EL (cell line): ENCODE measurements at places on chromosomes 2 and 18.

DNA sequence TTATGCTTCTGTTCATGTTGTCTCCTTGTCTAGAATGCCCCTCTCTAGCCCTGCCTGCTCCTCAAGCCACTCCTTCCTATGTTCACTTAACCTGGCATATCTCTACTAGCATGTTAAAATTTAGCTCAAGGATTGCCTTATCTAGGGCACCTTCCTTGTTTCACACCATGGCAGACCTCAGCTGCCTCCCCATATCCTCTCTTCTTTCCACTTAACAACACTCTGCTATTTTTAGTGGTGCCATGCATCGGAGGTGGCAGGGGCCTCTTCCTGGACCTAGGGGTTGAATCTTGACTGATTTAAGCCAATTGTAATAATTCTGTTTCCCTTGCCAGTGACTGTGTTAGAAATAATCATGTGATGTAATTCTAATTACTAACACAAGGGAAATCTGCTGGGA, 36.9 kb upstream of the FAM98A start:
- DNase-seq, result no peak

- DNase-seq, result no peak
Observed at GRCh38 chr2:134621939-134622705, 96.7 kb downstream of the TMEM163 start.

GRCh38 chr18:848062-848861, 36.2 kb upstream of the YES1 start:
- no peak for DNase-seq

DNA sequence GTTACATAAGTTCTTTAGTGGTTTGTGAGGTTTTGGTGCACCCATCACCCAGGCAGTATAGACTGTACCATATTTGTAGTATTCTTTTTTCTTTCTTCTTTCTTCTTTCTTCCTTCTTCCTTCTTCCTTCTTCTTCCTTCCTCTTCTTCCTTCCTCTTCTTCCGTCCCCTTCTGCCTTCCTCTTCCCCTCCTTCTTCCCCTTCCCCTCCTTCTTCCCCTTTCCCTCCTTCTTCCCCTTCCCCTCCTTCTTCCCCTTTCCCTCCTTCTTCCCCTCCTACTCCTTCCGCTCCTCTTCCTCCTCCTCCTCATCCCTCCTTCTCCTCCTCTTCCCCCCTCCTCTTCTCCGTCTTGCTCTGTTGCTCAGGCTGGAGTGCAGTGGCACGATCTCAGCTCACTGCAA, 41.6 kb downstream of the CAB39 start:
- DNase-seq, result no peak

DNA sequence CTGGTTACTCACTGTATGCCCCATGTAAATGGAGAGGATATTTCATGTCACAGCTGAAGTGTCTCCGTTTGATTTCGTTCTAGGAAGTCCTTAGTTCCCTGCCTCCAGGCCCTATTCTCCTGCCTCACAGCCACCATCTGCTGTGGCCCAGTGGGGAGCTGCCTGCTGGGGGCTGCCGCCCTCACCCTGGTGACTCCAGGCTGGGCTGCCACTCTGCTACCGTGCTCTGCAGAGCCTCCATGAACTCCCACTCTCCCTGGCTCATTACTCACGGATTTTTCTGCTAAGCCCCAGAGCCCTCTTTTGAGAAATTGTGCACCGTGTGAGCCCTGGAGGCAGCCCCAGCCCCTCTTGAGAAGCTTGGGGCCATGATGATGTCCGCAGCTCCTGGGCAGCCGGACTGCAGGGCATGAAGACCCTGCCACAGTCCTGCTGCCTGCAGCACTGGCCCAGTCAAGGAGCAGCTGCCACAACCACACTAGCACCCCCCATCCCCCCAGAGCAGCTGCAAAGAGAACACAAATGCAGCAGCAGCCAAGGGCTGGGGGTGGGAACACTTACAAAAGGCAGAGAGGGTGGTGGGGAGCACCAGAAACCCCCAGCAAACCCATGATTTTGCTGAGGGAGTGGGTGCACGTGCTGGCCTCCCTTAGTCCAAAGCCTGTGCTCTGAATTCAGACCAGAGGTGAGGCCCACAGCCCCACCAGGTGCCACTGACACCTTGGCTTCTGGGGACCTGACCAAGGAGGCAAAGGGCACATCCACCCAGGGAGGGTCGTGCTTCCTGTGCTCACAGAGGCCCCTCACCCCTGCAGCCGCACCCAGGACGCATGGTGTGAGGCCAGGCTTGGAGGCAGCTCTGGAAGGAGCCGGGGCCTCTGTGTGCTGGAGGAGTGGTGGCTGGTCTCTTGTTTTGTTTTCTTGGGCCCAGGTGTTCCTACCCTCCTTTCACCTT, 270.2 kb upstream of the RAB6C start:
- DNase-seq, result no peak
